ENCODE measurements at places on chromosomes 3 and 15. TPM values are rescaled to one million over a fixed set of nuclear protein-coding genes. Genes with fewer than 3 reads are reported as not detected.

DNA sequence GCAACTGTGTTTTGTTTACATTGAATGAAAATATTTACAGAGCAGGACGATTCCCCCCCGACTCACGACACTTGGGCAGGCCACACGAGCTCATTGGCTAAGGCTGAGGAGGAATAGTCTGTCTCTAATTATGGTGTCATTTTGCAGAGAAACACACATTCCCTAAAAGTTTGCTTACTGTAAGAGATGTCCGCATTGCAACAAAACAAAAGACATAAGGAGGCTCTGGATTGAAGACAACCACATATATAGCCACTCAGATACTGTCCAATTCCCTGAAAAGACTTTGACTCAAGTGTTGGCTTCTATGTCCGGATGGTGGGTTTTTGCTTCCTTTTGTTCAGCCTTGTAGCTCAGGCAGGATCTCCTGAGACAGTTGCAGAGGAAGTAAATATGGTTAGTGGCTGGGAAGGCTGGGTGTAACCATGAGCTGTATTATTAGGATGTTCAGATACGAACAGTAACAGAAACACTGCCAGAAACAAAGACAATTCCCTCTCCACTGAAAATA, 170.4 kb downstream of the KLHL25 start:
- peaks cover 88% of the 10 kb centered on the region for H3K4me1 ChIP-seq
- no peak for DNase-seq
- peaks cover 6% of the 10 kb centered on the region for H3K36me3 ChIP-seq
- no peak overlapping the region for H3K4me3 ChIP-seq
- H3K27ac ChIP-seq = peak overlapping the region; percentile 60

Gene C3orf52
- 24.8 TPM for total RNA-seq

Gene SLC28A1
- not detected for total RNA-seq

Gene PLSCR2
- 0.31 TPM for total RNA-seq

DNA sequence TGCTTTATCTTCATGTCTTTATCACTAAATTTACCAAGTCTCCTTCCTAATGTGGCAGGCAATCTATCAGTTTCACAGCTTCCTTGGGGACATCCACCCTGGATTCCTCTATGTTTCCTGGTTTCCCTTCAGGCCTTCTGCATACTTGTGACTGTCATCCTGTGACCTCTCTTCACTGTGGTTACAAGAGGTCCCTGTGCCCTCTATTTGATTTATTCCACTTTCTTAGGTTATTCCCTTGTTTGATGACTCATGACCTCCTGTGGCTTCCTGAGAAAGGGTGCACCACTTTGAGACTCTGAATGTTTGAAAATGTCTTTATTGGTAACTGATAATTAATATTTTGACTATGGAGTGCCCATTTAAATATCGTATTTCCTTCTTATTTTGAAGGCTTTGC, 60.5 kb upstream of the KY start:
- H3K27ac ChIP-seq = no peak overlapping the region
- H3K4me1 ChIP-seq = no peaks in the 10 kb centered on the region
- no peaks in the 10 kb centered on the region for H3K27me3 ChIP-seq

GRCh38 chr3:31432897-31433678, 99.6 kb upstream of the STT3B start:
- no peak overlapping the region for H3K27ac ChIP-seq
- no peak for DNase-seq
- no peaks in the 10 kb centered on the region for H3K27me3 ChIP-seq
- no peaks in the 10 kb centered on the region for H3K4me1 ChIP-seq
- no peak overlapping the region for H3K4me3 ChIP-seq

- H3K4me3 ChIP-seq = no peak overlapping the region
- no peak overlapping the region for H3K27ac ChIP-seq
- H3K36me3 ChIP-seq = no peaks in the 10 kb centered on the region
- H3K27me3 ChIP-seq = no peaks in the 10 kb centered on the region
Observed at GRCh38 chr3:153658136-153658535, 463.1 kb upstream of the ARHGEF26 start.

- peaks cover 5% of the 10 kb centered on the region for H3K4me1 ChIP-seq
- no peak overlapping the region for H3K4me3 ChIP-seq
- H3K27me3 ChIP-seq = no peaks in the 10 kb centered on the region
- DNase-seq = no peak
- H3K27ac ChIP-seq = no peak overlapping the region
Observed at GRCh38 chr15:30038667-30039523, 43.9 kb upstream of the GOLGA8J start.

Gene AQP9
- 12.1 TPM for total RNA-seq

GRCh38 chr3:36800533-36801116, 36.3 kb upstream of the DCLK3 start:
- no peak for DNase-seq
- H3K27ac ChIP-seq = no peak overlapping the region
- H3K36me3 ChIP-seq = no peaks in the 10 kb centered on the region
- no peaks in the 10 kb centered on the region for H3K4me1 ChIP-seq

DNA sequence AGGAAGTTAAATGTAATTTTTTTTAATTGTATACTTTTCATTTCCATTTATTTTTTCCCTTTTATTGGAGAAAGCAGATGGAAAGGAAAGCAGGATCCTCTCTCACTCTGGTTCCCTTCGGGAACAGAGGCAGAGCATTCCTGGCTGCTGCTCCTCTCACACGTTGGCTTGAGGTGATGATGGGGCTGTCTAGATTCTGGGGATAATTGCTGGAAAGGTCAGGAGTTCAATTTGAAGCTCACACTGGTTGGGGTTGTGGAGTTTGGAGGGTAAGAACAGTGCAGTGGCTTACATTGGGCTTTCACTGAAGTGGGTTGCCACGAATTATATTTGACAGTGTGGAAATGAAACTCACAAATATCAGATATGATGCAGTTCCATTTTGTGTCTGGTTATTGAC, 57.6 kb downstream of the RARB start:
- no peaks in the 10 kb centered on the region for H3K36me3 ChIP-seq
- H3K27ac ChIP-seq = no peak overlapping the region
- no peak overlapping the region for H3K4me3 ChIP-seq
- H3K27me3 ChIP-seq = no peaks in the 10 kb centered on the region
- H3K4me1 ChIP-seq = peaks cover 9% of the 10 kb centered on the region

- peaks cover 25% of the 10 kb centered on the region for H3K4me1 ChIP-seq
- no peaks in the 10 kb centered on the region for H3K27me3 ChIP-seq
Observed at GRCh38 chr3:101676765-101677435, at the start of gene ZBTB11. Gene ZBTB11, minus strand, starts transcription at chr3:101677132. Its CDS starts 218 bp downstream, at chr3:101676914.

Gene BFSP2
- not detected for total RNA-seq

DNA sequence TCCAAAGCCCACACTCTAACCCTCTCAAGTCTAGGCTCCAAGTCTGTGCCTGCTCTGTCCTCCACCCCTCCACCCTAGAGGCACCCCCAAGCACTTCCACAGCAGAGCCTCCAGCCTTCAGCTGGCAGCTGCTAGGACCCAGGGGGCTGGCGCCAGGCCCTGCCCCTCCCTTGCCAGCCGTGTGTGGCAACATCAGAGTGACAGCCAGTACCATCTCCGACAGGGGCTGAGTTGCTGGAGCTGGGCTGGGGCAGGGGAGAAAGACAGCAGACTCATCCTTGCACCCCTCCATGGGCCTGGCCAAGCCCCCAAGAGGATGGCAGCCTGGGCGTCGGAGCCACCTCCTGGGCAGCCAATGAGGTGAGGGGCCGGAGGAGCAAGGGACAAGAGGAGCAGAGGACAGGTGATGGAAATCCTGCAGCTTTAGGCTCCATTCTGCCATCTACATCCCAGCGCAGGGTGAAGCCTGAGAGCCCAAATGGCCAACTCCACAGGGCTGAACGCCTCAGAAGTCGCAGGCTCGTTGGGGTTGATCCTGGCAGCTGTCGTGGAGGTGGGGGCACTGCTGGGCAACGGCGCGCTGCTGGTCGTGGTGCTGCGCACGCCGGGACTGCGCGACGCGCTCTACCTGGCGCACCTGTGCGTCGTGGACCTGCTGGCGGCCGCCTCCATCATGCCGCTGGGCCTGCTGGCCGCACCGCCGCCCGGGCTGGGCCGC, at the start of gene GPR62:
GPR62 (plus strand) TSS at position 207 of the 718 bp plus-strand sequence; CDS start at position 479, 272 bp downstream.
- H3K4me3 ChIP-seq = peak within 1 kb of the TSS; percentile 54
- H3K27ac ChIP-seq = peak within 1 kb of the TSS; percentile 52
- H3K27me3 ChIP-seq = no peaks in the 10 kb centered on the region
- H3K36me3 ChIP-seq = peaks cover 20% of the 10 kb centered on the region
- DNase-seq = peak; percentile 70

DNA sequence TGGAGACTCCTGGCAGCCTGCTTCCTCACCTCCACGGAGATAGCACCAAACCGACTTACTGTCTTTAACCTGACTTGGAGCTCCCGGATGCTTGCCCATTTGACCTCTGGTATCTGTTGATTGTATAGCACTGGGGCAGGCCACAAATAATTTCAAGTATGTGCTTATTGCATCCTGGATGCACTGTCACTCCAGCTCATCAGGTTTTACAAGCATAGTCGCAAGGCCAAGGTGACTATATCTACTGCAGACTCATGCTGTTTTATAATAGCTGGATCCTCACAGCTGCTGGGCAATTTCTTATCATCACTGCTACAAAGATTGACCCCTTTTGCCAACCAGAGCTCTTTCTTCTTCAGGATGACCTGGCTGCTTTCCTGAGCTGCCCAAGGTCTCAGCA, 45.6 kb downstream of the PEX5L start:
- no peak overlapping the region for H3K27ac ChIP-seq
- H3K36me3 ChIP-seq = no peaks in the 10 kb centered on the region
- no peaks in the 10 kb centered on the region for H3K27me3 ChIP-seq

- H3K4me1 ChIP-seq = no peaks in the 10 kb centered on the region
- no peak overlapping the region for H3K27ac ChIP-seq
- no peak overlapping the region for H3K4me3 ChIP-seq
- no peaks in the 10 kb centered on the region for H3K27me3 ChIP-seq
- DNase-seq = no peak
Observed at GRCh38 chr3:169603661-169604060, 59.9 kb downstream of the MECOM start.

DNA sequence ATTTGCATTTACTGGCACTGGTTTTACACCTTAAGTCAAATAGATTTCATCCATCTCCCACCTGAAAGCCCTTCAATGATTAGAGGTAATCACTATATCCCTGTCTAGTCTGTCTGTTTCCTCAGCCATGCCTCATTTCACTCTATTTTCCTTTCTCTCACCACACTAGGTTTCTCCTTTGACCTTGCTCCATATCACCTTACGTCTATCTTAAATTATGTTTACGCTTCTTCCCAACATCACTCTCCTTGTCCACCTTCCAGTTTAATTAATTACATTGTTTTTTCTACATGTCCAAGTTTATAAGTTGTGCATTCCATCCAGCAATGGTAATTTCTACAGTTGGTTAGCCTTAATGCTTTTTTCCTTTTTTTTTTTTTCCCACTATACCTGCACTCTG, 396.7 kb upstream of the PDZRN3 start:
- H3K27me3 ChIP-seq = no peaks in the 10 kb centered on the region
- H3K4me1 ChIP-seq = no peaks in the 10 kb centered on the region

GRCh38 chr3:106683953-106684620, 693.2 kb upstream of the CCDC54 start:
- no peak for DNase-seq
- no peak overlapping the region for H3K27ac ChIP-seq

GRCh38 chr3:49610666-49611280, 56.5 kb downstream of the BSN start:
- no peaks in the 10 kb centered on the region for H3K27me3 ChIP-seq
- no peak for DNase-seq
- no peaks in the 10 kb centered on the region for H3K4me1 ChIP-seq
- no peak overlapping the region for H3K4me3 ChIP-seq

Gene GOLGA8J
- total RNA-seq = not detected

- H3K4me1 ChIP-seq = peaks cover 16% of the 10 kb centered on the region
- peak overlapping the region; percentile 45 for H3K27ac ChIP-seq
- H3K27me3 ChIP-seq = no peaks in the 10 kb centered on the region
- no peak overlapping the region for H3K4me3 ChIP-seq
Observed at GRCh38 chr3:69008980-69009379, 4.5 kb downstream of the EOGT start.

DNA sequence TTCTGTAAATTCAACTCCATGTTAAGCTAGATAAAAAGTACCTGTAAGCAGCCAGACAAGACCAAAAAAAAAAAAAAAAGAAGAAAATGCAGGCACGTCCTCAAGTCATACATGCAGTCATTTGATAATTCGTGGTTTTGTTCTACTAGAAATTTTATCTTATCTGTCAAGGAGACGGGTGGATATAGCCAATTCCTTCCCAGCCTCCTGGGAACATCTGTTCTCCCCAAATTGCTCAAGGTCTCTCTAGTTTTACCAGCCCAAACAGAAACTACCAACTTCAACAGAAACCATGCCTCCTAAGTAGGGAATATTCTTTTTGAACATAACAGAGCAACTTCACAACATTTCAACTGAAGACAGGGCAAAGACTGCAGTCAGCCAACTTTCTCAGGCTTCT, 19.5 kb downstream of the RYK start:
- H3K4me1 ChIP-seq = peaks cover 17% of the 10 kb centered on the region
- H3K4me3 ChIP-seq = no peak overlapping the region
- no peak overlapping the region for H3K27ac ChIP-seq
- no peaks in the 10 kb centered on the region for H3K36me3 ChIP-seq

DNA sequence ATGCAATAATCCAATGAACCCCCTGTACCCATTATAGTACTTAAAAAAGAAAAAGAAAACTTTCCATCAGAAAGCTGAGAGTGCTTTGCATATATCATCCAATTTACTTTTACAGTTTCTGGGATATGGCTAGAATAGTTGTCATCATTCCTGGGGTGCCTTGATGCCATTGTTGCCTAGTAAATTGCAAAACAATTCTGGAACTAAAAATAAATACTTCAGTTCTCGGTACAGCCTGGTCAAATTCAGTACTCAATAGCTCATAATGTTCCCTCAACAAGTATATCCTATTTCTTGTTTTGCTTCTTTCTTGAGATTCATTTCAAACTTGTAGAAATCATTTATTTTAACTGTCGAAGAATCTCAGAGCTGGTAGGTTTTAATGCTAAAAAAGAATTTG, 334.7 kb upstream of the MDFIC2 start:
- H3K27ac ChIP-seq = no peak overlapping the region
- H3K4me3 ChIP-seq = no peak overlapping the region
- no peaks in the 10 kb centered on the region for H3K27me3 ChIP-seq
- no peaks in the 10 kb centered on the region for H3K4me1 ChIP-seq
- no peak for DNase-seq
- no peaks in the 10 kb centered on the region for H3K36me3 ChIP-seq

Gene LMAN1L
- total RNA-seq = not detected

DNA sequence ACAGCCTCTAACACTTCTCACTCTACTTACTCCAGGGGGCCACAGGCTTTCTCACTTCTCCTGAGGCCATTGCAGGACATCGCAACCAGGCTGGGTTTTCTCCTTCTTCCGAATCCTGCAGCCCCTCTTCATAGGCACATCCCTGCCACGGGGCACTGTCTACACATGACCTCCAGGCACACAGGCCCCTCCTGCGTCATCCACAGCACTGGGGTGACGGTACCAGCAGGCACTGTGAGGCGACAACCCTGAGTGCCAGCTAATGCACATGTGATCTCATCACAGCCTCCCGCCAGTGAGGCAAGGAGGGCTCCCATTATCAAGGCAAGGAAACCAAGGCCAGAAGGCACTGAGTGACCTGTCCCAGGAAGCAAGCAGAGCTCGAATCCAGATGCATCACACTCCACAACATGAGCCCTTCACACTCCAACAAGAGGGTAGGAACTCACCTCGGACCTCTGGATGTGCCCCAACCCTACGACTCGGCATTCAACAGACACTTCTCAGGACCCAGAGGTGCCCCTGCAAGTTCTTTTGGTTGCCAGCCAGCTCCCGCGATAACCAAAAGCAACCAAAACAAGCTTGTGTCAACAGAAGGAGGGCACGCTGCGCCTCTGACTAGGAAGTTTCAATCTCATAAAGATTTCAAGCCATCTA, 16.7 kb downstream of the FAM174B start:
- peak; percentile 17 for DNase-seq
- peak overlapping the region; percentile 80 for H3K27ac ChIP-seq
- H3K4me1 ChIP-seq = peaks cover 20% of the 10 kb centered on the region
- no peak overlapping the region for H3K4me3 ChIP-seq
- H3K36me3 ChIP-seq = no peaks in the 10 kb centered on the region
- no peaks in the 10 kb centered on the region for H3K27me3 ChIP-seq

GRCh38 chr15:90705212-90705611, 11.9 kb upstream of the BLM start:
- no peak overlapping the region for H3K27ac ChIP-seq
- peaks cover 16% of the 10 kb centered on the region for H3K4me1 ChIP-seq
- no peaks in the 10 kb centered on the region for H3K27me3 ChIP-seq
- DNase-seq = no peak

Gene CHRNA3
- 0.49 TPM for total RNA-seq
